ENCODE measurements at places on chromosomes 13 and 19. TPM values are rescaled to one million over a fixed set of nuclear protein-coding genes. Genes with fewer than 3 reads are reported as not detected.

TEX29 gene
- total RNA-seq, result 0.22 TPM

MAMSTR gene
- 29.2 TPM for total RNA-seq

KANK3 gene
- 12.4 TPM for total RNA-seq

TMPRSS9 gene
- total RNA-seq, result 0.18 TPM

WDR87 gene
- under 0.01 TPM for total RNA-seq

MAP3K10 gene
- 4.2 TPM for total RNA-seq

SMIM7 gene
- 70.1 TPM for total RNA-seq

TBCB gene
- 129 TPM for total RNA-seq

MYO16 gene
- total RNA-seq, result 21.6 TPM

HS6ST3 gene
- 0.80 TPM for total RNA-seq

FFAR2 gene
- 0.22 TPM for total RNA-seq

SMIM24 gene
- not detected for total RNA-seq

DCT gene
- total RNA-seq, result 0.18 TPM

Data from muscle of leg (tissue), 16 donors.